ENCODE measurements at places on chromosomes 4 and X.

- DNase-seq = no peak
Measured at GRCh38 chr4:149702414-149703293, 113.0 kb downstream of the IQCM start.

DNA sequence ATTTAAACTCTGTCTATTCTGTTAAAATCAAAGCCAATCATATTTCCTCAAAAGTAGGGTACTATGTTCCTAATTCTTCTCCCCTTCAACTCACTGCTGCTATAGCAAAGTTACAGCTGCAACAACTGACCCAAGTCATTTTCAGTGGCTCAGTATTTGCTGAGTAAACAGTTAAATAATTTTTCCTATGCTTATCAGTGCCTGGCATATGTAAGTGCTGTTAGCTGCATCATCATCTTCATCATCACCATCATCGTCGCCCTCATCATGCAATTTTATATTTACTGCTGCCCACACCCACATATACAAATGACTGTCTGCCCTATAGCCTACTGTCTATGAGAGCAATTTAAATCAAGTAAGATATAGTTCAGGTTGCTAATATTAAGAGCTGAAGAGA, 21.9 kb downstream of the COQ2 start:
- DNase-seq = no peak

GRCh38 chr4:33831442-33832066, 2412.8 kb downstream of the ARAP2 start:
- peak; percentile 82 for DNase-seq

GRCh38 chr4:38123555-38123954, 163.4 kb downstream of the PTTG2 start:
- DNase-seq = no peak

- no peak for DNase-seq
Measured at GRCh38 chr4:128155231-128155855, 94.2 kb downstream of the LARP1B start.

DNA sequence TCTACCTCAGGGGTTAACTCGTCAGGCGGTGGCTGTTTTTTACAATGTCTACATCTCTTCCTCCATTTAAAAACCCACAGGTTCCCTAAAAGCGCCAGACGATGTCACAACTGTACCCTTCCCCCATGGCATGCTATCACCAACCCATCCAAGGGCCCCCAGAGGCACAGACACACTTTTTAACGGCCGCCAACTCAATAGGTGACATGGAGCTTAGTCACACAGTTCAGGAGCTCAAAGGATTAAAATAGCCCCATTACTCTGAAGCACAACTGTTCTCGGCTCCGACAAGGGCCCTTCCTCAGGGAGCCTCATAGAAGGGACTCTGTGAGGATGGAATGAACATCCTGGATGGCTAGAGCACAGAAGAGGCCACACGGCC, 12.4 kb downstream of the SH3KBP1 start:
- peak; percentile 67 for DNase-seq

GRCh38 chr4:141711211-141711610, 74.8 kb downstream of the IL15 start:
- peak; percentile 56 for DNase-seq

DNA sequence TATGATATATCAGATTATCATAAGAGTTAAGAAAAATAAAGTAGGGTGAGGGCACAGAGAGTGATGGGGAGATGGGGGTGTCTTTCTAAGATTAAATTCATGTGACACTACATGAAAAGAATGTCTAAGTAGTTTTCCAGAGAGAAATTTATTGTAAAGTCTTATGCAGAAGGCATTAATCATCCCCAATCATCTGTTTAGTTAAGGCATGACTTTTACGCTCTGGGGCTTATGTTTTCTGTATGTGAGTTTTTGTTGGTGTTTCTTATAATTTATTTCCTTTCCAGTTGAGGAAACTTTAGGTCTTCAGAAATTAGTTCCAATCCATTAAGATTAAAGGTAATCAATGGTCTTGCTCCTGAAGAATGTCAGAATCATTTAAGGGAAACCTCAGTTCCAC, 383.0 kb upstream of the GALNT7 start:
- DNase-seq = peak; percentile 22

- DNase-seq = no peak
Measured at GRCh38 chrX:36575670-36576069, 432.5 kb upstream of the FAM47C start.

GRCh38 chr4:145732001-145732815, 52.3 kb downstream of the C4orf51 start:
- DNase-seq = peak; percentile 1

DNA sequence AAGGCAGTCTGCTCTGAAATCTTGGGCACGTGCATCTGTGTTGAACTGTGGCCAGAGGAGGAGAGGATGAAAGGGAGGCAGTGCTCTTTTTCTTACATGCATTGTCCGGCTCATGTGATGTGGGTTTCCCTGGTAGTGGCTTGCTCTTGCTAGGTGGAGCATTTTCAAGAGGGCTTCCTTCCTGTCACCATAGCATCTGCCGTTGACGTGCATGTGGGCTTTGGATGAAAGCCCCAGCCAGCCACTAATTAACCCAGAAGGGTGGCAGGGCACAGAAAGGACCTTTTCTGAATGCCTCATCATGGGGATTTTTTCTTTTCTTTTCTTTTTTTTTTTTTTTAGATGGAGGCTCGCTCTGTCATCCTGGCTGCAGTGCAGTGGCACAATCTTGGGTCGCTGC, 121.3 kb downstream of the GPR143 start:
- DNase-seq = no peak

DNA sequence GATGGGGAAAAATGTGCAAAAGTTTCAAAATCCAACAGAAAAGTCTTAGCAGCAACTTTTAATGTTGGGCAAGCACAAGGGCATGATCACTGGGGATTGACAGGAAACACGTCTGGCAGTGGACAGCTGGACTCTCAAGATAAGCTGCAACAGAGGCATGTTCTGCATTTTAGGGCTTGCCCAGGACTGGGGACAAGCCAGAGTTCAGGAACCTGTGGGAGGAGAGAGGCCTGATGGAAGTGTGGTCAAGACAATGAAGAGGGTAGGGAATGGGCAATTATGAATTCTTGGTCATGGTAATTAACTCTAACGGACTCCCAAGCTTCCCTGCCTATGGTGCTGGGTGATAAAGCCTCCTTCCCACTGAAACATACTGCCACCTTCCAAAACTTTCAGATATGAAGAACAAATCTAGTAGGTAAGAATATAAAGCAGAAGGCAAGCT, 48.4 kb downstream of the ANXA3 start:
- DNase-seq = no peak

- peak; percentile 67 for DNase-seq
Measured at GRCh38 chr4:132642016-132642817, 506.9 kb upstream of the PCDH10 start.

GRCh38 chr4:139658586-139659382, 6.8 kb upstream of the MGST2 start:
- DNase-seq = no peak

DNA sequence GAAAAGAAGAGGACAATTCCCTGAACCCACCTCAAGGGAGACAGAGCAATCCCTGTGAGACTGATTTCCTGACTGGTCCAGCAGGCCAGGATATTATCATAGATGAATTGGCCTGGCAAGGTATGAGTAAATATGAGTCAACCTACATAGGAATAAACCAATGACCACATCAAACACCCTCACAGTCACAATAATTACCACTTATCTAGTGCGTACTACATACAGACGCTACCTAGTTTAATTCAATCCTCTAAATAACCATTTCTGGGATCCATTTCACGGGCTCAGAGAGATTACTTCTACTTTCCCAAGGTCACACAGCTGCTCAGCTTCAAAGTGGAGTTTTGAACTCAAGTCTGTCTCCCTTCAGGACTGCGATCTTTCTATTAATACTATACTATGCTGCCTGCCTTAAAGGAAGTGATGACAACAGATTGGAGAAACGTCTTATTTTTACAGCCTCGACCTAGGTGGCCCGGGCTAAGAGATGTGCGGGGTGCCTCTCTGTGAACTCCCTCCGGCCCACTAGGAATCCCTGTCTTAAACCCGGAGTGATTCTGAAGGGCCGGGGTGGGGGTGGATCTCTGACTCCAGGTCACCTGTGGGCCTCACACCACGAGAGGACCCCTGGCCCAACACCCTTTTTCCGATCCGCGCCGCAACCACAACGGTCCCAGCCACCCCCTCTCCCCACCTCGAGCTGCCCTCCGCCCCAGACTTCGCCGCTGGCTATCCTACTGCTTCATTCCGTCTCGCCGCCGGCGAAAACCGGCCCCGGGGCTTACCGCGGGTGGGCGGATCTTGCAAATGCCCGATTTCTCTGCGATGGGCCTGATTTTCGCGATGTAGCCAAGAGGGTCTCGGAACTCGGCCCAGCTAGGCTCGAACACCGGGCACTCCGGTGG, 800 bp downstream of the KDM5C start:
- DNase-seq = peak; percentile 86

DNA sequence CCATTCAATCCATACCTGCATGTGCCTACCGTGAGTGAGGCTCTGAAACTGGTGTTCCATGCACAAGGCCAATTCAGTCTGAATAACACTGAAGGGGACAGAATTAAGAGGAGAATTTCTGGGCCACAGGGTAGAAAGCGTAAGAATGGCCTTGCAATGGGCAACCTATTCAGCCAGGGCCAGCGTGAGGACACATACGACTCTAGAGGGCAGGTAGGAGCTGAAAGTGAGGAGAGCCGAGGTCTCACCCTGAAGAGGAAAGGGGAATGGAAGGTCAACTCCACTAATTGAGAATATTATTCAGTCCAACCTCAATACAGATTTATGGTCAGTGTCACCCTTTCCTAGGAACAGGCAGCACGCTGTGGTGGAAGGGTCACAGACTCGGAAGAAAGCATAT, 202.2 kb downstream of the TRIML1 start:
- DNase-seq = no peak

- no peak for DNase-seq
Measured at GRCh38 chr4:10080589-10081217, 35.9 kb downstream of the WDR1 start.

DNA sequence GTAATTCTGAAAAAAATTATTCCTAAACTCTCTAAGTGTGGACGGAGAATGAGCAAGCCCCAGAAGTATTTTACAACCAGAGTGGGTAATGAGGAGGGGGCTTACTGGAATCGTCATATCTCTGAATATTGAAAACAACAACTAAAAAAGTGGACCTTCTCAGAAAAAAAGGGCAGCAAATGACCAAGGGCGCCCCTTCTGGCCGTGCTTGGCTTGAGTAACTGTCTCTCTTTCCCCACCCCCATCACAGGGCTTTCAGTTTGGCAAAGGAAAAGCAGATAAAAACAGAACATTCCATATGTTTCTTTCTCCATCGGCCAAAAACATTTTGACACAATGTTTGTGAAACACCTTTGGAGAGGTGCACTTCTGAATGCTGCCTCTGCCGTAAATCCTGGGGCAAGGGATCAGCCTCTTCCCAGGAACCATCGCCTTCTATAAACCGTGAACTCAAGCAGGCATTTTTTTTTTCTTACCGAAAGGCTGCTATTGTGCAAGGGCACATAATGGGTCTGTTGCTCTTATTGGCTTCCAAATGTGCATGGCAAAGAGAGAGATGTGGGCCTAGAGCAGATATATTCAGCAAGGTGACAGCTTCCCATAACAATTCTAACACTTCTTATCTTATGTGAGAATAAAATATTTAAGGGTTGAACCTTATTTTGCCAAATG, 115.4 kb downstream of the PARM1 start:
- peak; percentile 6 for DNase-seq

GRCh38 chrX:110805303-110805702, 9.7 kb upstream of the CHRDL1 start:
- no peak for DNase-seq

DNA sequence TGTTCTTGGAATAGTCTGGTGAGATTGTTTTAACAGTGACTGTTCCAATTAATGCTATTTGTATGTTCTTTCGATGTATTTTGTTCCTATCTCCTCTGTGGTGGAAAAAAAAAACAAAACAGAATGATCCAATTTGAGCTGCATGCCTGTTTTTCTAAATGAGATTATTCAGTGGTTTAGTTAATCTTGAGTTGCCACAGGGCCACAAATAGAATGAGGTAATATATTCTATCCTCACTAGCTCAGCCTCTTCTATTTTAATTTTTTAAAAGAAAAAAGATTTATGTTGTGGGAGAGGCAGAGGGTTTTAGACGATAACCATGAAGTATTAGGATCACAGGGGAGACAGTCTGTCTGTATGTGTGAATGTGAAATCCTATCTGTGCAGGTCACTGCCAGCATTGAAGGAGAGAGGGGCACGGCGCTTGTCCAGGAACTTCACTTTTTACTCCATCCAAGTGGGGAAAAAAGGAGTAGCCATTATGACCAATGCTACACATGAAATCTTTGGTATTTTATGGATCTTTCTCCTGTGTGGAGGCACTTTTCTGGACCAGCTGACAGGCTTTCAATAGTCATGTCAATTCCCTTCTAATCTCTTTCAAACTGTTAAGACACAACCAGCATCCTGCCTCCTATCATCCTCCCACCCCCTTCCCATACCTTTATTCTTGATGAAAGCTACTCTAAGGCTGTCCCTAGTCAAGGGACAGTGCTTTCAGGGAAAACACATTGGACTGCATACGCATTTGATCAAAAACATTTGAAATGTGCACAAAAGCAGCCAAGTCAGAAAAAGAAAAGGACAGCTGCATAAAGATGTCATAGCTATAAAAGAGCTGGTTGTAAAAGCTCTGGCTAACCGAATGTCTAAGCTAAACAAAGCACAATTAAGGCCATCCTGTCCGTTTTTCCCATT, 1063.8 kb upstream of the INTU start:
- no peak for DNase-seq

DNA sequence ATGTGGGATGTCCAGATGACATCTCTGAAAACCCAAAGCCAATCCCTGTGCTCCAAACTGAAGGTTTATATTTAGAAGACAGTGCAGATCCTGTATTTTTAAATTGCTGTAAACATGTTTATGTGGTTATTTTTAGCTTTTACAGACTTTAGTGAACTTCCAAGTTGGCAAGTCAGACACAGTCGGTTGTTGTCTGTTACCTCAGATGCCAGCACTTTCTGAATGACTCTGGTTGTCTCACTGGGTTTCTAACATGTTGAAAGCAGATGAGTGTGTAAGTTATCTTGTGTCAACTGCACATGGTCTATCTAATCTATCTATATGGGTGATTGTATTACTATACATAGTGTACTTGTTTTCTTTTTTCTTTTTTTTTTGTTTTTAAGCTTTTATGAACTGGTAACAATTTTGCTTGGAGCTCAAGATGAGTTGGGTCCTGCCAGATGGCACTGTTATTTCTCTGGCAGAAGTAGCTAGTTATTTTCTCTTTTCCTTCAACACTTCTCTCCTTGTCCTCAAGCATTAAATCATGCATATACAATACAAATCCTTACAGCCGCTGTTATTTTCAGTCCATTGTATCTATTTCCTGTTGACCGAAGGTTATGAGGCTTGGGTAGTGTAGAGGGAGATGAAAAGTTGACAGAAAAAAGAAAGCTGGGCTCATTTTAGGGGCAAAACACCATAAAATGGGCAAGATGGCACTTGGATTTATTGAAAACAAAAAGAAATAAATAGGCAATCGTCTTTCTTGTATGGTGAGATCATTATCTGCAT, 66.3 kb downstream of the GAB1 start:
- no peak for DNase-seq

GRCh38 chrX:129641941-129642340, 12.8 kb downstream of the APLN start:
- peak; percentile 49 for DNase-seq

DNA sequence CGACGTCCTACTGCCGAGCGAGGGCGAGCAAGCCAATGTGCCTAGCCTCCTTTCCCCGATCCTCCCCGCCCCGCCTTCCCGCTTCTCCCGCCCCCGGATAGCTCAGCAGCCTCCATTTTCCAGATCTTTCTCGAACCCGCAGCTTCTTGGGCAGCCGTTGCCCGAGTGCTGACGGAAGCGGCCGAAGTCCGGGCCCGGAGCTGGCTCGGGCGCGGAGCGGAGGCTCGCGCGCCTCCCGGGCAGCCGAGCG, 172 bp upstream of the HSPA4L start:
- peak; percentile 86 for DNase-seq

GRCh38 chr4:153335665-153336064, 8.8 kb upstream of the MND1 start:
- peak; percentile 74 for DNase-seq
